Thoracic aorta (tissue), 2 donors: ENCODE measurements at places on chromosomes 4 and X.

DNA sequence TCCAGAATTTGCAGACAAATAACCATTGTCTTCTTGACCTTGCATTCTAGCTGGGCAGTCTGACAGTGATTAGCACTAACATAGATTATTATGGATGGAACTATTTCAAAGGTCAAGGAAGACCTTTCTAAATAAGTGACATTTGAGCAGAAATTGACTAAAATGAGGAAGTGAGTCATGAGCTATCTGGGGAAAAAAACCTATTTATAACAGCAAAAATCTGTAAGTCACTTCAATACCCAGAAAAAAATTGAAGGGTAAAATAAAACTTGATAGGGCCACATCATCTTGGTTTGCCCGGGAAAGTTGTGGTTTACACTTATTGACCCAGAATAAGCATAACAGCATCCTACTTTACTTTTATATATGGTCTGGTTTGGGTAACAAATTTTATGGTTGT lies 414.6 kb upstream of the HS3ST1 start:
- no peak for DNase-seq

- DNase-seq, result no peak
Observed at GRCh38 chrX:113399506-113400192, 559.0 kb upstream of the AMOT start.

GRCh38 chrX:18714910-18715309 lies 7.5 kb downstream of the PPEF1 start:
- no peak for DNase-seq

DNA sequence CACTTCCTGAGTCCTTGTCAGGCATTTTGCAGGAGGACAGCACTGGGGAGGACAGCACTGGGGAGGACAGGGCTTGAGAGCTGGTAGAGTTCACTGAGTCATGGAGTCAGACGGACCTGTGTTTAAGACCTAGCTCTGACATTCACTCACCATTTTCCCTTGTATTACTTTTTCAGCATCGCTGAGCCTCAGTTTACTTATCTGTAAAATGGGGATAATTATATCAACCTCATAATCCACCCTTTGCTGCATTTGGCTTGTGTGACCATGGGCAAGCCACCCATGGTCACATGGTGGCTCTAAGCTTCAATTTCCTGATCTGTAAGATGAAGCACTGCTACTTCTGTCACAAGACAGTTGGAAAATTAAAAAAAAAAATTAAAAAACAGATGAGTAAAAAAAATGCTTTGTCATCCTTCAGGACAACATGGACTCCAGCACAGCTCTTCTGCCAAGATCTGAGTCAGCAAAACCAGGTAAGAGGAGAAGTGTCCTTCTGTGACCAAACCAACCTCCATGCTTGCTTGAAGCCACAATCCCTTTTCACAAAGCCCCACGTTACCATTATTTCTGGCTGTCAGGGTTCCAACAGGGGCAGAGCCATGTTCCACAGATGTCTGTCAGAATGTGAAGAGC lies 275.5 kb downstream of the RAB28 start:
- DNase-seq, result no peak

GRCh38 chrX:137567682-137568232 lies 1.8 kb downstream of the ZIC3 start:
- no peak for DNase-seq

DNA sequence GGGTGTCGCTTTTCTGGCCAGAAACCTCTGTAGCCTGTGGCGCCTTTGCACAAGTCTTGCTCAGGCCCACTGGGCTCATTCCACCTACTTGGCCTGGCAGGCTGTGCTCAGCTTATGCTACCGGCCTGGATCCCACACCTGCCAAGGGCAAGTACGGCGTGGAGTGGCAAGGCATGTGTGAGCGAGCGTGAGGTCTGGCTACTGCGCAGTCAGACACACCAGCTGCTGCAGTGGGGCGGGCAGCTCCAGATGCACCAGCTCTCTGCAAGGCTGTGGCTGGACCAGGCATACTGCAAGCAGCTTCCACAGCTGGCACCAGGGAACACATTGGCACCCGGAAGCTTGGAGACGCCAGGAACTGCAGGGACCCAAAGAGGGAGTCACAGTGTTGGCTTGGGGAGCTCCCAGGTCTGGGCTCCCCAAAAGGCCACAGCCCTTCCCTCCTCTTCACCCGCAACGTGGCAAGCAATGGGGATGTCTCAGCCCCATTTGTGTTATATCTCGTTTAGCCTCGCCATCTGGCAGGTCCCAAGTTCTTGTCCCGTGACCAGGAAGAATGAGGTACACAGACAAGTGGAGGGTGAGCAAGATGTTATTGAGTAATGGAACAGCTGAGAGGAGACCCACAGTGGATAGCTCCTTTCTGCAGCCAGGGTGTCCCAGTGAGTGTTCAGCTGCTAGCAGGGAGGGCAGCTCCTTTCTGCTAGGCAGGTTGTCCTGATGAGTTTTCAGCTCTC lies 3.8 kb upstream of the FBXW7 start:
- no peak for DNase-seq

GRCh38 chr4:55386840-55387239 lies 8.9 kb upstream of the TMEM165 start:
- no peak for DNase-seq

- no peak for DNase-seq
Observed at GRCh38 chr4:185437809-185438208, 12.0 kb upstream of the UFSP2 start.

- DNase-seq, result no peak
Observed at GRCh38 chrX:18887825-18888212, 96.1 kb downstream of the PHKA2 start.

DNA sequence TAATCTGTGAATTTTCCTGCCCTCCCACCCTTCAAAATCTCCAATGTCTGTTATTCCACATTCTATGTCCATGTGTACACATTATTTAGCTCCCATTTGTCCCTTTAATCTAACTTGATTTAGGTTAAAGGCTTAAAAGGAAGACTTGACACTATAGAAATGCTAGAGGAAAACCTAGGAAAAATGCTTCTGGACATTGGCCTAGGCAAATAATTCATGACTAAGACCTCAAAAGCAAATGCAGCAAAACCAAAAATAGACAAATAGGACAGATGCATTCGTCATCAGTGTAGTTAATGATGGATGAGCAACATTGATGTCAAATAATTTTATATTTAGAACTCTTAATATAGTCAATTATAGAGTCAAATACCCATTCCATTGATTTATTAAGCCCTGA lies 36.9 kb downstream of the INTU start:
- DNase-seq, result no peak

GRCh38 chr4:157888281-157888680 lies 284.5 kb downstream of the GASK1B start:
- no peak for DNase-seq

GRCh38 chrX:19280636-19281035 lies 63.1 kb upstream of the PDHA1 start:
- DNase-seq, result no peak

DNA sequence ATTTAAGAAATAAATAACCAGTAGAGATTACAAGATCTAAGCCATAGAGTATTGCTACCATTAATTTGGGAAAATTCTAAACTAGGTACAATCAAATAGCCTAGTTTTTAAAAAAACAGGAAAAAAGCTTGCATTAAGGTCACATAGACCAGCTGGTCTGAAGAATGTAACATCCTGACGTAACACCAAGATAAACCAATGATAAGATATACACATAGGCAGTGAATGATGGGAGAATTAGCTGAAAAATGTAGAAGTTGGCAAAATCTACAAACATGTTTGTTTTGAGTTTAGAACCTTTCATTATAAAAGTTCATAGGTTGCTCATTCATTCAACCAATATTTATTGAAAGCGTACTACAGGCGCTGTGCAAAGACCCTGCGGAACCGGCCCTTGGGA lies 120.0 kb downstream of the SH3RF1 start:
- DNase-seq, result no peak

GRCh38 chrX:71365356-71365874 lies 742 bp upstream of the TAF1 start:
- DNase-seq, result no peak

GRCh38 chrX:119145241-119145653 lies 17.6 kb upstream of the KIAA1210 start:
- no peak for DNase-seq

GRCh38 chrX:97672138-97672537 lies 788.4 kb downstream of the RPA4 start:
- no peak for DNase-seq

DNA sequence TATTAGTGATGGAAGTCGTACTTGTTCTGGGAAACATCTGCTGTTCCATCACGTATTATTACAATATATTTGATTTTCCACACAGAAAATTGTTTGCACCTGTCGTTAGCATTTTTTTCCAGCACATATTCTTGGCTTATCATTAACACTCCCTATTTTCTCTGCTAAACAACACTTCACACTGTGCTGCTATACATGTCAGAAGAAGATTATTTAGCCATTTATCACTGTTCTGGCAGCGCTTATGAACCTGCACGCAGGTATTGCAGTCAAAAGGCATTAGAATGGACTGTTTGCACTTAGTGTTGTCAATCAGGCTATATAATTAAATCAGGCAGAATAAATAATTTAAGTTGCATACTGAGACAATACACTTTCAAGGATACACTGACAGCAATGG lies 218.6 kb downstream of the CHM start:
- DNase-seq, result no peak

- DNase-seq, result no peak
Observed at GRCh38 chr4:154908168-154908567, 127.1 kb downstream of the RBM46 start.

- DNase-seq, result no peak
Observed at GRCh38 chr4:148793221-148793620, 351.0 kb upstream of the NR3C2 start.

DNA sequence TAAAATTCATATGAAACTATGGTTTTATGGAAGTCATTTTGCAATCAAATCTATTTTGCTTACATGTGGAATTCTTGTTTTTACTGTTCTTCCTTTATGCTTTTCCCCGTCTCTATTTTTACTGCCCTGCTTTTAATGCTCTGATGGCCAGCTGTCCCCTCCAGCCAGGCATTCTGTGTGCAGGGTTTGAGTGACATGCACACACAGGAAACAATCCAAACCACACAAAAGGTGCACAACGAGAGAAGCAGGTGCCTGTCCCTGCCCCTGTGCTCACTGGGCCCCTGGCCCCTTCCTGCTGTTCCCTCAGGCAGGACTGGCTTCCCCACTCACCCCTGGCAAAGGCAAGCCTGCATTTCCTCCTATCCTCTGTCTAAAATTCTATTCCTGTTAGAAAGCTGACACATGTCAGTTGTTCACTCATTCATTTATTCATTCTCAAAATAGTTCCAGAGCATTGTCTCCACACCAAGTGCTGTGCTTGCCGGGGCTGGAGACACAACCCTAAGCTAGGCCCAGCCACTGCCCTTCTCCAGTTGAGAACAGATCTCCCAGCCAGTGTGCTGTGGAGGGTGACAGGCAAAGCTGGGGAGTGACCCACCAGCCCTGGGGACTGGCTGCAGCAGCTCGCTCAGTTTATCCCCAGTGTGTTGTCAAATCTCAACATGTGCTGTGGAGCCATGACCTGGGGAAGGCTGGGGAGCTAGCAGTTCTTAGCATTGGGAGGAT lies 346.3 kb downstream of the FBXW7 start:
- DNase-seq, result no peak

- DNase-seq, result no peak
Observed at GRCh38 chr4:165085946-165086345, 26.7 kb downstream of the TMEM192 start.

DNA sequence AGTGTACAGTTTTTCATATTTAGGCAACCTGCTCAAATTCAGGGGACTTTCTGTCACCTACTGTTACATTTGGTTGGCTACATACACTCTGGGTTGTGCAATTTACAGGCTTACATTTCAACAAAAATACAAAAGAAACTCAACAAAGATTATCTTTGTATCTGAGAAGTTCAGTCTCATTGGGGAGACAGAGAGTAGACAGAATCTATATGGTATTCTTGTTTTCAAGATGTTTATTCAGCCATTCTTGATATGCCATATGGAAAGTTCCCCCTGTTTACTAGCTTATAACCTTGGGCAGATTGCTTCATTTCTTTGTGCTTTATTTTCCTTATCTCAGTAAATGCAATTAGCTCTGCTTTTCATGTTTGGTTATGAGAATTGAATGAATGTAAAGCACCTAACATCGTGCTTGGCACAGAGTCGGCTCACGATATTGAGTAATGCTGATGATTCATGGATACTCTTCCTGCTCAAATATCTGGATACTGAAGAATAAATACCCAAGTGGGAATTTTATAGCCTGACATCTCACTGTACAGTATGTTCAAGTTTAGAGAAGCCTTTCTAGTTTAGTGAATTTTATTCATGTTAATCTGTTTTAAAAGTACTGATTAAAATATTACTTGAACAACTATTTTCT lies 96.5 kb upstream of the PACRGL start:
- DNase-seq, result no peak

DNA sequence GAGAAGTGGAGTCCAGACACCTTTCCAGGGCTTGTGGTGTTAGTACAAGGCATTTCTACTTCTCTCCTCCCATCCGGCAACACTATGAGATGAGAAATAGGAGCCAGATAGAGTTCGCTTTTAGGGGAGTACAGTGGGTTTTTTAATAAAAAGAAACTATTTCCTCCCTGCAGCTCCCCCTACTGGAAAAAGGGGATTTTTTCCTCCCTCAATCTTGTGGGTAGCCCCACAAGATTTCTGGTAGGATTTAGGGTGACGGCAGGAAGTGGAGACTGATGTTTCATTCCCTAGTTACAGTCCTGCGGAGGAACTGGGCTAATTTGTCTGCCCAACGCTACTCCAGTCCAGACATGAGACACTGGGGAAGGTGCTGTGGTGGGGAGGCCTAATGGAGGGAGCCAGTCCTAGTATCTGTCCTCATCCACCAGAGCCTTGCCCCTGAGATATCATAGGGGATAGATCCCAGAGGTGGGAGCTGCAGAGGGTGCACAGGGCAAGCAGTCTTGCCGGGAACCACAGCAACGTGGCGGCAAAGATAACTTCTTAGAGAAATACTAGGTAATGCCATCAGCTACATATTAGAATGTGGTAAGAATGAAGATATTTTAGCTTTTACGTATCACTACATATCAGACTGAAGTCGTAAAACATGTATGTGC lies 45.5 kb upstream of the PRKG2 start:
- DNase-seq, result no peak

- DNase-seq, result no peak
Observed at GRCh38 chr4:173696551-173696950, 166.5 kb upstream of the HAND2 start.

DNA sequence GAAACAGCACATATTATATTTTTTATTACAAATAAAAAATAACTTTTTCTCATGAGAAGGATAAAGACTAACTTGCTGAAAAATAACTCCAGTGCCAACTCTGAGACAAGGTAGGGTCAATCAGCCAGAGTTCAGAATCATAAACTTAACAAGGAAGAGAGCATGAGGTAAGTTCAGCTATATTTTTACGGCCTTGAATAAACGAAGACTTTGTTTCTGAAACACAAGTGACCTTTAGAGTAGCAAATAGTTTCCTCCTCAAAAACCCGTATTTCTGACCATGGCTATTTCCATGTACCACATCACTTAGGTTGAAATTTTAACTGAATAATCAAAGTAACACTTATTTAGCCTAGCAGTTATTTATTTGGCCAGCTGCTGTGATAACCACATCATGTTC lies 45.5 kb downstream of the PRDM5 start:
- DNase-seq, result no peak

GRCh38 chr4:189022440-189023035 lies 883.3 kb downstream of the TRIML1 start:
- no peak for DNase-seq

- peak; percentile 60 for DNase-seq
Observed at GRCh38 chr4:78938868-78939666, at the start of gene PAQR3. TSS of gene PAQR3 (minus strand) at chr4:78939438. CDS start at chr4:78939224, 214 bp downstream.
